NCI-H446 (cell line): ENCODE measurements at places on chromosomes 2 and 18.

DNA sequence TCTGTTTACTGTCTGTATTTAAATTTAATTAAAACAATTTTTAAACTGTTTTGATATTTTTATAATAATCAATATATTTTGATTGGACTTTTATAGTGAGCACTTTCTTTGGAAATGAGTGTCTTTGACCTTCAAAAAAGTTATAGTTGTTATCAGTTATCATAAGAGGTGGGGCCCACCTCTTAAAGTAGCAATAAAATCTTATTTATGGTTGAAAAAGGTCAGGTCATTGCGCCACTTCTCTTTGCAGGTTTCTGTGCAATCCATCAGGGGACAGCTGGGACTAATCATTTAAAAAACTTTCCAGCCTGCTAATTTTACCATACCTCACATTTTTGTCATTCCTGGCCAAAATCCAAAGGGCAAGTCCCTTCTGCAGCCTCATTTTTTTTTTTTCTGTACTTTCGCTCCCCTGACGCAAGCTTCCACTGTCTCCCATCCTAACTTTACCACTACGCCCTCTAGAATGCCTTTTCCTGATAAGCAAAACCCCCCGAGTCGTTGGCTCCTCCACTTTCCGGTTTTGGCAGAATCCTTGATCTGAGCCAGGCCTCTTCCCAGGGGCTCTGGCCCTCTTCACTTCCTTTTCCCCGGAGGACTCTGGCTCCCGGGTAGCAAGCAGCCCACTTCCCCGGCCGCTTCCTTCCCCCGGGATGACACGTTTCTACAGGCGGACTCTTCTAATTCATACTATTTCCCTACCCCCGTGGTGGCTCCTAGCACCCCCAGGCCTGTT is 1.1 kb upstream of the SEH1L start:
- DNase-seq = peak; percentile 27

DNA sequence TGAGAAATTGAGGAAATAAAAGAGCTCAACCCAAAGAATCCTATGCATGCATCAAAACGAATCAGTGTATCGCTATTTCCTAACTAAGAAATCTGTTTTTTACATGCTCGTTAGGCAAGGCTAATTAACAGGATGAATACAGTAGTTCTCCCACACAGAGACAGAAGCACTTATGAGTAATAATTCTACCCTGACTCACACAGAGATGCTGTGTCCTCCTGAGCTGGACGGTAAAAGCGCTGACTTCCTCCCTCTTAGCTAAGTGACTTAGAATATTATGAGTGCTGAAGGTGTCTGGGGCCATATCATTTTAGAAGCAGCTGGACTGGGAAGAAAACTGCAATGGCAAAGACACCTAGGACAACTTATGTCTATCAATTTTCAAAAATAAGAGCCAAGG is 18.5 kb downstream of the PLEKHM3 start:
- no peak for DNase-seq

DNA sequence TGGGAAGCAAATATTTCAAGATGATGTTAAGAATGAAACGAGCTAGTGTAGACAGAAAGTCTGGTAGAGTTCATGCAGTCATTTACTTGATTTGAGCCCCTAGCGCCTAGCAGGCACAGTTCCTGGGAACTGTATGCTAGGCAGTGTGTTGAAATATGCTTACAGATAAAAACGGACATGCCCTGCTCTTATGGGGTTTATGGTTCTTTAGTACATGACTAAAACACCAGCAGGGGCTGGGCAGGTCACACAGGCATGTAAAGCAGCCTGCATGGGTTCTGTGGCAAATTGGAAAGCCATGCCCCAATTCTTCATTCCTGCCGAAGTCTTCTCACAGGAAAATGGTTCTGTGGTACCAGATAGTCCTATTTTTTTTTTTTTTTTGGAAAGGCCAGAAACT is 27.3 kb upstream of the MGAT5 start:
- no peak for DNase-seq

DNA sequence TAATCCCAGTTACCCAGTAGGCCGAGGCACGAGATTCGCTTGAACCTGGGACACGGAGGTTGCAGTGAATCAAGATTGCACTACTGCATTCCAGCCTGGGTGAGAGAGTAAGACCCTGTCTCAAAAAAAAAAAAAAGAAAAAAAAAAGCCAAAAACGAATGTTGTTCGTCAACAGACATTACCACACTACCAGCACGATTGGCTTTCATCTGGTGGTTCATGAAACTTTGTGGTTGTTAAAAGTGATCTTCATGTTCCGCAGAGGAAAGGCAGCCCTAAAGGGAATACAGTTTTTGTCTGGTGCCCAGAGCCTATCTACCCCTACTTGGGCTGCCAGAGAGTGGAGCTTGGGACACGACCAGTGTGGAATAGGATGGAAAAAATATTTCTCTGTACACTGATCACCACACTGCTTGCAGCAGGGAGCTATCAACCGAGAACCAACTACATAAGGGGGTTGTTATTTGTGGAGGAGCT is 13.6 kb upstream of the CXCR4 start:
- no peak for DNase-seq

DNA sequence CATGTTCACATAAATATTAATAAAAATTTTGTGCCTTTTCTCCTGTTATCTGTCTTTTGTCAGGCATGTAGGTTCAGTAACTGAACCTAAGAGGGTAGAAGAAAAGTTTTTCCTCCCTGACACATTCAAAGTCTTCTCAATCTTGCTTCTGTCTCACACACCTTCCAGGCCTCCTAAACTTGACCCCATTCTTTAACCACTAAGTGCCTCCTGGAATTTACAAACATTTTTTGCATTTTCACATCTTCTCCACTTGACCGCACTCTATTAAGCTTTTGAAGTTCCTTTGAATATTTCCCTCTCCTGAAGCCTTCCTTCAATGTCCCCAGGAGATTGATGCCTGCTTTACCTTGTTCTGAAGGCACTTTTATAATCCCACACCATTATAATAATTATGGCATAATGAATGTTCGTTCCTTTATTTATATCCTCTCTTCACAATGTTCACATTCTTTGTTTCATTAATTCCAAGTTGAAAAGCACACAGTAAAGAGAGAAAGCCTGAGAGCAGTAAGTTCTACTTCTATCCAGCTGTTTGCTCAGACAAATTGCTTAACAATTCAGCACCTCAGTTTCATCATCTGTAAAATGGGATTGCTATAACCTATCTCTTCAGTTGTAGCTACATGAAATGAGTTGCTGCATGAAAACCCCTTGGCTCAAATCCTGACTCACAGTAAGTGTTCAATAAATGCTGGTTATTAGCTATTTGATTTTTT is 184.8 kb upstream of the KLHL29 start:
- DNase-seq = no peak

GRCh38 chr2:191791953-191792560 is 54.8 kb downstream of the CAVIN2 start:
- DNase-seq = no peak

GRCh38 chr2:231364961-231365810 is 30.3 kb upstream of the B3GNT7 start:
- no peak for DNase-seq

GRCh38 chr2:38978296-38978903 is 88.7 kb downstream of the ARHGEF33 start:
- no peak for DNase-seq

GRCh38 chr18:13621446-13621849 is 104.9 kb downstream of the FAM210A start:
- DNase-seq = no peak

- no peak for DNase-seq
Observed at GRCh38 chr2:74702001-74702715, 48.1 kb downstream of the SEMA4F start.

DNA sequence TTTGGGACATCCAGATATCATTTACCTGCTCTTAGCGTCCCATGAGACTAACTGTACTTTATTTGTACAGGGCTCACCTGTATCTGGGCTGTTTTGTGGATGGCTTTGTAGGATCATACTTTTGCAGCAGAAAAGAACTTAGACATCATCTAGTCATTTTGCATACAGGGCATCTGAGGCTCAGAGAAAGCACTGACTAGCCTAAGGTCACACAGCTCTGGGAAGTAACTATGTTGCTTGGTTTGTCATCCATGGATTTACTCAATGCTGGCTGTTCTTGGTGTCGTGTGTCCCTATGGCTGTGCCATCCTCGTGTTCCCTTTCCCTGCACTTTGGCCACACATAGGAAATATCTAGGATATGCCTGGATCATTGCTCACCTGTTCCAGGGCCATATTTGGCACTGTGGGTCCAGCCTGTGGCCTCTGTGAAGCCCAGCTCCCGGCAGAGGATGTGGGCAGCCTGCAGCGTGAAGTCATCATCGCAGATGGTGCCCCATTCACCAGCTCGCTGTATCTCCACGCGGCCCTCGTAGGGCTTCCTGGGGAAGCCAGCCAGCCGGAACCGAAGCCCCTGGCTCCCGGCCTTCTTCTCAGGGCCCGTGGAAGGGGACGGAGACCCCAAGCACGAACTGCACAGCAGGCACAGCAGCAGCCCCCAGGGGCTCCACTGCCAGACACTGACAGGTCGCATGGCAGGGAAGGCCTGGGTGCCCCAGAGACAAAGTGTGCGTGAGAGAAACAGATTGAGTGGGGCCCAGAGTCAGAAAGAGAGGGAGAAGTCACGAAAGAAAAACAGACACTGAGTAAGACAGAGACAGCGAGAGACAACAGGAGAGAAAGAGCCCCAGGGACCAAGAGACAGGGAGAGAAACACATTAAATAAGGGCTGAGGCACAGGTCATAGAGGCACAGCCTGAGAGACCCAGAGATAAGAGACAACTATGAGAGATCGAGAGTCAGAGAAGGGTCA is 1.5 kb downstream of the LOXL3 start:
- DNase-seq = no peak

- no peak for DNase-seq
Observed at GRCh38 chr2:129734343-129735034, 245.0 kb upstream of the RAB6C start.

GRCh38 chr2:98458207-98458606 is 13.5 kb downstream of the INPP4A start:
- DNase-seq = no peak

- peak; percentile 75 for DNase-seq
Observed at GRCh38 chr2:208466151-208466919, 59.7 kb downstream of the PTH2R start.

GRCh38 chr18:22710673-22711191 is 222.4 kb upstream of the RBBP8 start:
- DNase-seq = no peak

DNA sequence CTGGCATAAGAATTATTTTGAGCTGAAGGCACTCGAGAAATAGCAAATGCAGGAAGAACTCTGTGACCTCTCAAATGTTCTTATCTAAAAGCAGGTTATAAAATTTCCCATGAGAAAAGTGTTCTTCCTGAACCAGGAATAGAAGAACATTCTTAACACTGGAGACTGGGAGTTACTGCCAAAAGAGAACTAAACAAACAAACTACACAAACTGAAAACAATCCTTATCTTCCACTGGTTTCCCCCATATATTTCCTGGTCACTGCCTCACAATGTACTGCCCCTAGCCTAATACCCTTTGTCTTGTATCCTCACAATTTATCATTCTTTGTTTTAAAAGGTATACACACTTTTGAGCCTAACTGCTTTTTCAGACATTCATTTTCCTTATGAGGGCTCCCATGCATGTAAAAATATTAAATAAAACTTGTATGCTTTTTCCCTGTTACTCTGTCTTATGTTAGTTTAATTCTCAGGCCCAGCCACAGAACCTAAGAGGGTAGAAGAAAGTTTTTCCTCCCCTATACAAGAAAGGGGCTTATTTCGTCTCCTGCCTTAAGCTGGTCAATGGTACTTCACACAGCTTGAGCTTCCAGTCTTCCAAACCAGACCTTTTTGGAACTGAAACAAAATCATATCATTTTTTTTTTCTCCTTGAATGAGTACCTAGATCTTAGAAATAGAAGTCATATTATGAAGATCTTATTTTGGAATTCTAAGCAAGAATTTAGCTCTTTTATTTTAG is 110.6 kb downstream of the MSTN start:
- DNase-seq = no peak

GRCh38 chr2:147614979-147615470 is 229.8 kb upstream of the ACVR2A start:
- no peak for DNase-seq

GRCh38 chr2:43084699-43085091 is 141.7 kb downstream of the ZFP36L2 start:
- no peak for DNase-seq

- no peak for DNase-seq
Observed at GRCh38 chr2:234172532-234172931, 122.0 kb downstream of the SPP2 start.

DNA sequence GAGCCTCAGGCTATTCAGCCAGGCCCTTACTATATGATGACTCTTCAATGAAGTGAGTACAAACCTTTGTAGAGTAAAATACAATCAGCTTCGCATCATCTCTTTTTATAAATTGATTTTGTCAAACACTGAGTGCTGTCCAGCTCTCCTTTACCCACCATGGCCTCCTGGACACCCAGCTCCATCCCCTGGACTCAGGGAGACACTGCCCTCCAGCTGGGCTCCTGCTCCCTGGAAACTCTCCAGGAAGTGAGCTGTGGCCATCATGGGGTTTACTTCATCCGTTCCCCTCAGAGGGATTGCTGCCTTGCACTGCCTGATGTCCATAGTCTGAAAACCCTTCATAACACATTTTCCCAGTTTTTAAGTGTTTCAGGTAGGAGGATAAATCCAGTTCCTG is 82.5 kb upstream of the XIRP2 start:
- DNase-seq = no peak

DNA sequence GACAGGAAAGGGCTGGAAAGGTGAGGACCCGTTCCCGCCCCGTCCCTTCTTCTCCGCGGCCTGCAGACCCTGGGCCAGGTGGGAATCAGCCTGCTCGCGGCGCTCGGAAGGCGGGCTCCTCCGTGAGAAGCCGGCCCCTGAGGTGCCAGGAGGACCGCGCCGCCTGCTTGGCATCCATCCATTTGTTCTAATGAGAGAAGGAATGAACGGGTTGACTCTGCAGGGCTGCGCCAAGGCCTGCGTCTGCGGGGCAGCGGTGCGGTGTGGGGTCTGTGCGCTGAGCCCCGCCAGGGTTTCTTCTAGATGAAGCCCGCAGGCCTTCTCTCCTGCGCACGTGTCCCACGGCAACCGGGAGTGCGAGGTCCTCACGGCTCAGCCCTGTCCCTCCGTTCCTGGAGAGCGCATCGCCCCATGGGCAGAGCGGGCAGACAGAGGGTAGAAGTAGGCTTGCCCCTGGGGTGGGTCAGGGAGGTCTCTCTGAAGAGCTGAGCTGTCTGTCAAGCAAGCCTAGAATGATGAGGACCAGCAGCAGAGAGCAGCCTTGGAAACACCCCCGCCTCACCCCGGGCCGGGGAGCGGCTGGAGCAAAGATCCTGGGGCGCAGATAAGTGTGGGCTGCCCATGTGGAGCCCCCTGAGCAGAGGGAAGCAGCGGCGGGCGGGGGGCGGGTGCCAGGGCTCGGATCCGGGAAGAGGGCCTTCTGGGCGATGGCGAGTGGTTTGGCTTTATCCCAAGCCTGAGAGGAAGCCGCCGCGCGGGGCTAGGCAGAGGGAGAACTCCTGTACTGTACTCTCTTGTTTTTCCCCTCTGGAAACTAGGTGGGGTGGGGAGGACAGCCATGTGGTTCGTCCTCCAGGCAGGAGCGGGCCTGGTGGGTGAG is 27.9 kb upstream of the HS6ST1 start:
- DNase-seq = no peak

DNA sequence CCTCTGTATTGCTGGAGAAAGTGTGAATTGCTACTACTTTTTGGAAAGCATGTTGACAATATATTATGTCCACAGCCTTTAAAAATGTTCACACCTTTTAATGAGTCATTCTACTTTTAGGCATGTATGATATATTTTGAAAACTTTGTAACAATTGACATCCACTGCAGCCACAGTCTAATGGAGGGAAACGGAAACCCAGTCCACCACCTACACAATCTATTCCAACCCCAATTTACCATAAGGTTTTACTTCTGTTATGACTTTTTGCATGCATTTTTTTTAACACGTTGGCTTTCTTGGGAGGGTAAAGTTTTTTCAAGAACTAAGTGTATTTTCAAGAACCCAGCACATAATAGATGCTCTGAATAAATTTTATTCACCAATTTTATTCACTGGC is 38.5 kb upstream of the ATP8B1 start:
- no peak for DNase-seq
